Common myeloid progenitor, CD34-positive (primary cell): ENCODE measurements at places on chromosomes 6 and 20.
A peak's percentile ranks its signal among the peaks of the same experiment; 100 is the strongest.

GRCh38 chr20:46378412-46379009, 27.9 kb downstream of the ELMO2 start:
- no peak for DNase-seq

DNA sequence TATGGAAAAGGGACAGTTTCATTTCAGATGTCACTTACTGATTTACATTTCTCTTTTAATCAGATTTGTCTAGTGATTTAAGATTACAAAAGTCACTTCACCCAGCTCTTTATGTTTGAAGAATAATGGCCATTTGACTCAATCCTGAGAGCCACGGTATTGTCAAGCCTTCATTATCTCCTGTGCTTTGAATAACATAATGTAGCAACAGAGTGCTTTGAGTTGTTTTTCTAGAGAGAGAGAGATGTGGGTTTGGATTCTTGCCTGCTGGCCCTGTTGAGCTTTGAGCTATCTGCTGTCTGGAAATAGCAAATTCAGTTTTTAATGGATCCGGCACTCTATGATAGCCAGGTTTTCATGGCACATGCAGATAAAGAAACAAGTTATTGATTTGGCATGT, 478.4 kb upstream of the SOX4 start:
- no peak for DNase-seq

DNA sequence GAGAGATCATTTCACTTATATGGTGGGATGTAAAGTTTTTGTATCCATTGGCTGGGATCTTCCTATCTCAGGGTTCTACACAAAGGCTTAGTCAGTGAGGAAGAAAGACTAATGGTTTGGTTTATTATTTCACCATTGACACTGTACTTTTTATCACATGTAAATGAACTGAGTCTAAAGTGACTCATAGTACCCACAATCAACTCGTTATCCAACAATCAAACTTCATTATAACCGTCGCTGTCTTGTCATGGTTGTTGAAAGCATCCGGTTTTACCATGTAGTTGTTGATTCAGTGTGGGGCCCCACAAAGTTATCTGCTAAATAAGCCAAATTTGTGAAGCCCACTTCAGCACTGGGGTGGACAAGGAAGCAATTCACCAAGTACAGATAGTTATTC, 55.8 kb upstream of the MTRF1L start:
- DNase-seq, result no peak

- DNase-seq, result no peak
Observed at GRCh38 chr6:43893073-43893472, 123.1 kb downstream of the VEGFA start.

- no peak for DNase-seq
Observed at GRCh38 chr6:82035526-82035925, 212.0 kb downstream of the IBTK start.

DNA sequence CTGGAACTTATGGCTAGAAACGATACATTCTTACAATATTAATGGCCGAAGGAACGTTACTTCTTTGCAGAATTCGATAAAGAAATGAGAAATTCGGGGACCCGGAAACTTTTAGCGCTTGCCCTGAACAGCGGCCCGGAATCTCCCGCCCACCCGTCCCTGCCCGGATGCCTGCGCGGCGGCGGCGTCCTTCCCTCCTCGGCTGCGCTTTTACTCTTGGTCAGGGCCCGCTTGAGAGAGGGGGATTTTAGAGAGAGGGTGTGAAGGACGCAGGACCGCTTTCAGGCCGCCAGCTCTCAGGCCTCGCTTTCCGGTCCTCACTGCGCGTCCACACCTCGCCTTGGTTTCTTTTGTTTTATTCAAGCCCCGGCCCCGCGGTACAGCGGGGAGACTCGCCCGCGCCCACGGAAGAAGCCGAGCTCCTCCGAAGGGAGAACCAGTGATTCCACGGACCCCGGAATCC, 243.7 kb downstream of the ARID1B start:
- DNase-seq, result peak; percentile 53

GRCh38 chr6:46490425-46491200, 636 bp downstream of the RCAN2 start:
- no peak for DNase-seq

GRCh38 chr20:6123649-6124014, 802 bp upstream of the FERMT1 start:
- DNase-seq, result no peak

DNA sequence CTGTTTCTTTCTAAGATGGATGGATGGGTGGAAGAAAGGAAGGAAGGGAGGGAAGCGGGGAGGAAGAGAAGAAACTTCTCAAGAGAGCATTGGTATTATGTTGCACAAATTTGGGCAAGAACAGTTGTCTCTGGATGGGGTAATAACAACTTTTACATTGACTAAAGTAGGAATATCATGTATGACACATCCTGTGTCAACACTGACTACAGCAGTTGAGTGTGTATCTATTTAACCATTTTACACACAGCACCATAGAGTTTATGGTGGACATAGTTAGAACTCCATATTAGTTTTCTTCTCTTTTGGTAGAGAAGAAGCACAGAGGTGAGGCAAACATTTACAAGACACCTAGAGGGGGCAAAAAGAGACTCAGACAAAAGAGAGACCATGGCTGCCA, 44.2 kb upstream of the RNF146 start:
- DNase-seq, result no peak

GRCh38 chr6:25428758-25429317, 149.7 kb downstream of the CARMIL1 start:
- no peak for DNase-seq

DNA sequence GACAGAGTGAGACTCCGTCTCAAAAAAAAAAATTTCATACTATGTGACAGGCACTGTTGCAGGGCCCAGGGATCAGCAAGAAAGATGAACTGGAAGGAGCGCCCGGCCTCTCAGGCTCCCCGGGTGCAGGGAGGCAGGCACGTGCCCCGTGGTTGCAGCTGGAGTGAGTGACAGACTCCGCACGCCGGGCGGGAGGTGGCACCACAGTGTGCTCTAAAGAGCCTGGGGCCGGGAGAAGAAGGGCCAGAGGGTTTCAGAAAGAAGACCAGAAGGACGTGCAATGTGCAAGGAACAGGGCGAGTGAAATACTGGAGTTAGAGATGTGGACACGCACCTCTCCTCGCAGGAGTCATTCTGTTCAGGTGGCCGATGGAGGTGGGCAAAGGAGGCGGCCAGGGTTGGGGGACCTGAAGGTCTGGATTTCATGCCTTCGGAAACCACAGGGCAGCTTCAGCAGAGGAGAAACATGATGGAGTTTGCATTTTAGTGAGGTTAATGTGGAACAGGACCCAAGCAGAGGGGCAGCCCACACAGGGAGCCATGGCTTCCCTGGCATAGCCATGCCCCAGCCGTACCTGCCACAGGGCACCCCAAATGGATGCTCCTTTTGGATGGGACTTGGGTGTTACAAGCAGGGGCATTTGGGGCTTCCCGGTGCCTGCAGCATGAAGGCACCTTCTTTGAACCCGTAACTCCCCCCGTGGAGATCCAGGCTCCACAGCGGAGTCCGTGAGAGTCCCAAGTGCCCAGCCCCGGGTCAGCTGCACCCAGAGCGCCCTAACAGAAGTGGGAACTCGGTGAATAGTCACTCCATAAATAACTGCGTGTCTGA, 226.2 kb downstream of the ERMARD start:
- DNase-seq, result no peak

DNA sequence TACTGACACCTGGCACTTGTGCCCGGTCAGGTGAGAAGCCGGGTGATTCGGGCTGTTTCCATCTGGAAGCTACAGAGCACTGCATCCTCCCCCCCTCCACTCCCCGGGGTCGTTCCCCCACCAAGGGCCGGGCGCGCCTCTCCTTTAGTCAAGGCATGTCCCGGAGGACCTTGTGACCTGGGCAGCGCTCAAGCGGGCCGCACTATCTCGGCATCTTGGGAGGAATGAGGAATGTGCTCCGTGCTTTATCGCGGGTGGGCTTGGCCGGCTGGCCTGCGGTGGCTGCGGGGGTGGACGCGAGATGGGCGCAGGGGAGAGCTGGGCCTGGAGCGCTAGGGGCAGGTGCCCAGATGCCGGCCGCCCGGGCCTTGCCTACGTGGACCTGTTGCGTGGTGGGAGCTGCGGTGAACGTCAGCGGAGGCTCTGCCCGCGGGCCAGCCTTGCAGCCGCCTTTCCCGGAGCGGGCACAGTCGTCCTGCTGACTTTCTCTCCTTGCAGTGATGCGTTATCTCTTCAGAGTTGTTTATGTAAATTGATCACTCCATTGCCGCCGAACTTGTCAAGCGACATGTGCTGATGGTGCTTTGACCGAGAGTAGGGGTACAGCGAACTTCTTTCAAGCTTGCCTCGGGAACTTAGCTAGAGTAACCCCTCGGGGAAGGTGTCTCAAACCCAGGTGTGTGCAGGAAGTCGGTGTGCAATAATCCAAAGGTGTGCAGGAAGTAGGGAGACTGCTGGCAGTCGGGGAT, 1.1 kb downstream of the LRRC1 start:
- DNase-seq, result peak; percentile 52

GRCh38 chr6:7761051-7761450, 35.2 kb downstream of the BMP6 start:
- DNase-seq, result no peak

DNA sequence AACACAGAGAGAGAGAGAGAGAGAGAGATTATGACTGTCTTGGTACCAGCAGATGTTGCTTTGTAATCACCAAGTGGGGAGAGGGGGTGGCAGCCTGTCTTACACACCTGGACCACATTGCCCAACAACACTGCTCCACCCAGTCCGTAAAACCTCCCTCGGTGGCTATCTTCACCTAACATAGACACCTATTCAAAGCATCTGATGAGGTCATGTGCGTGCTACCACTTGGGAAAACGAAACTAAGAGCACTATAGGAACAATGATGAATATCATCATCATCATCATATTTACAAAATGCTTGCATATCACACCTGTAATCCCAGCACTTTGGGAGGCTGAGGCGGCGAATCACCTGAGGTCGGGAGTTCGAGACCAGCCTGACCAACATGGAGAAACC, 24.1 kb upstream of the SALL4 start:
- DNase-seq, result no peak

- DNase-seq, result no peak
Observed at GRCh38 chr6:71106276-71106675, 149.4 kb upstream of the B3GAT2 start.

GRCh38 chr6:112296122-112296521, 41.8 kb upstream of the LAMA4 start:
- peak; percentile 43 for DNase-seq

GRCh38 chr6:156691018-156691417, 86.2 kb upstream of the ARID1B start:
- DNase-seq, result no peak

DNA sequence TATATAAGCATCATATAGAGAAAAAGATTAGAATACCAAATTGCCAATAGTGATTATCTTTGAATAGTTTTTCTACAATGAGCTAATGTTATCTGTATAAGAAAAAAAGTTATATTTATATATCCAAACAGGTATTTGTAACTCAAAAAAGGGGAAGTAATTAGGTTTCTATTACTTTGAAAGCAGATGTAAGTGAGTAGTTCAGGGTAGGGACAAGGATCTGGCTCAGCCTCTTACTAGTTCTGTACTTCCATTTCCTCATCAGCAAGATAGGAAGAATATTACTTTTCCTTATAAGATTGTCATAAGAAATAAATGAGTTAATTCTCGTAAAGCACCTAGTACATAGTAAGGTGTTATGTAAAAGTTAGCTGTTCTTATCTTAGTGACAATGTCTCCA, 32.2 kb downstream of the AHI1 start:
- DNase-seq, result no peak

GRCh38 chr20:16701296-16701695, 28.5 kb upstream of the SNRPB2 start:
- DNase-seq, result peak; percentile 2

- DNase-seq, result no peak
Observed at GRCh38 chr6:75287424-75287823, 2.8 kb upstream of the TMEM30A start.

GRCh38 chr20:3209946-3210317, 634 bp downstream of the ITPA start:
- no peak for DNase-seq

DNA sequence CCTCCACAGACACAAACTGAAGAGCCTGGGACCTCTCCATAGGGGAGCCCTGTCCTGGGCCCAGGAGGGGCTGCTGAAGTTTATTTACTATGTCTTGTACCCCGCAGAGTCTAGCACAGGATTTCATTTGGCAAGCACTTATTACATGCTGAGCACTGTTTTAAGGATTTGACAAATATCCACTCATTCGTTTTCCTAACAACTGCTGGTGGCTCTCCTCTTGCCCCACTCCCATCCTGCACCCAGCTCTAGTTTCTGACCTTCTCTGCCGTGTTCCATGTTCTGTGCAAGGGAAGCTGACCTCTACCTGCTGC, 127.0 kb upstream of the MAFB start:
- no peak for DNase-seq

GRCh38 chr6:140271759-140272377, 897.4 kb upstream of the CITED2 start:
- DNase-seq, result no peak

DNA sequence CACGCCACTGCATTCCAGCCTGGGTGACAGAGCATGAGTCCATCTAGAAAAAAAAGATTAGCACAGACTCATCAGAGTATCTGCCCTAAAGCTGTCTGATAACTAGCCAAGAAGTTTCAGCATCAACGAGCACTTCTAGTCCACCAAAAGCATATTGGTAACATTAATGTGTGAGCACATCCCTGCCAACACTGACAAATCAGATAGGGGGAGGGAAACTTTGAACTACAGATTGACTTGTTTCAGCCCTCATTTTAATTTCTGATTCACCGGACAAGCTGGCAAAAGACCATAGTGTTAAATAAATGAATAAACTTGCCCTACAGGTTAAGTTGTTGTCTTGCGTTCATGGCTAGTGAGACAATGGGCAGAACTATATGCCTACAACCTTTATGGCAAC, 7.7 kb upstream of the SEC63 start:
- DNase-seq, result no peak

DNA sequence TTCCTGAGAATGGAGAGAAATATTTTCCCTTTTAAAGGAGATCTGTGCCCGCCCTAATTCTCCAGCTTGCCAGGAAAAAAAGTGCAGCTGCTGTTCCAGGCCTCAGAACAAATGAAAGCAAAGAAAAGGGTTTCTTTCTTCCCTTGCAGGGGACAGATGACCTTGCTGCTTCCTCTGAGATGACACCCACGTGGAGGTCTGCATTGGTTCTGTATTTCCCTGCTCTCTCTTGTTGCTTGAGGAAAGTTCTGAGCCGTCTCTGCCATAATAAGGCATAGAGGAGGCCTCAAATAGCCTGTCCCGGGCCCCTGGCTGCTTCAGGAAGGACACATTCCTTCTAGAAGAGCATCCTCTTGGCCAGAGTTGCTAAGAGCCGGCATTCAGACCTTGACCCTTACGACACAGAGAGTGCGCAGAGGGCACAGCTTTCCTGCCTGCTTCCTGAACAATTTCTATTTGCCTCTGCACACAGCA, 501.8 kb upstream of the SULF2 start:
- no peak for DNase-seq

GRCh38 chr6:26059941-26060340, 27.3 kb upstream of the HFE start:
- no peak for DNase-seq

DNA sequence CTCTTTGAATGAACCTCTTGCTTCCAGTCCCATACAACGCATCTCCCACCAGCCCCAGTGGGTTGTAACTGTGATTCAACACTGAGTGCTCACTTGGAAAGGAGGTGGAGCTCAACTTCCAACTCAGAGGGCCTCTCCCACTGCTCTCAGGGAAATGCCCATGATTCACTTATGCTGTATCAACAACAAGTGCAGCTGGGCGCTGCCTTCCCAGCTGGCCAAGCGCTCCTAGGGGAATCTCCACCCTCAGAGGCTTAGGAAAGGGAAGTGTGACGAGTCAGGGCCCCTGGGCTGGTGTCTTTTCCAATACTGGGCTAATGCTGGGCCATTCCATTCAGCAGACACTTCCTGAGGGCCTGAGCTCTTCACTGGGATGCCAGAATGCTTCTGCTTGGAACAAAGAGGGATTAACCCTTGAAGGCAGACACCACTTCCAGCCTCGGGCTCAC, 8.1 kb upstream of the OCSTAMP start:
- DNase-seq, result no peak
